Thymus (tissue), 14 donors: ENCODE measurements at places on chromosomes 2 and 18. TPM values are rescaled to one million over a fixed set of nuclear protein-coding genes. Genes with fewer than 3 reads are reported as not detected.

GRCh38 chr2:68730828-68731227, 3.8 kb upstream of the ARHGAP25 start:
- no peak for DNase-seq
- no peak overlapping the region for H3K4me3 ChIP-seq
- H3K36me3 ChIP-seq: no peaks in the 10 kb centered on the region
- H3K27ac ChIP-seq: no peak overlapping the region
- H3K4me1 ChIP-seq: peaks cover 42% of the 10 kb centered on the region
- H3K27me3 ChIP-seq: no peaks in the 10 kb centered on the region

DNA sequence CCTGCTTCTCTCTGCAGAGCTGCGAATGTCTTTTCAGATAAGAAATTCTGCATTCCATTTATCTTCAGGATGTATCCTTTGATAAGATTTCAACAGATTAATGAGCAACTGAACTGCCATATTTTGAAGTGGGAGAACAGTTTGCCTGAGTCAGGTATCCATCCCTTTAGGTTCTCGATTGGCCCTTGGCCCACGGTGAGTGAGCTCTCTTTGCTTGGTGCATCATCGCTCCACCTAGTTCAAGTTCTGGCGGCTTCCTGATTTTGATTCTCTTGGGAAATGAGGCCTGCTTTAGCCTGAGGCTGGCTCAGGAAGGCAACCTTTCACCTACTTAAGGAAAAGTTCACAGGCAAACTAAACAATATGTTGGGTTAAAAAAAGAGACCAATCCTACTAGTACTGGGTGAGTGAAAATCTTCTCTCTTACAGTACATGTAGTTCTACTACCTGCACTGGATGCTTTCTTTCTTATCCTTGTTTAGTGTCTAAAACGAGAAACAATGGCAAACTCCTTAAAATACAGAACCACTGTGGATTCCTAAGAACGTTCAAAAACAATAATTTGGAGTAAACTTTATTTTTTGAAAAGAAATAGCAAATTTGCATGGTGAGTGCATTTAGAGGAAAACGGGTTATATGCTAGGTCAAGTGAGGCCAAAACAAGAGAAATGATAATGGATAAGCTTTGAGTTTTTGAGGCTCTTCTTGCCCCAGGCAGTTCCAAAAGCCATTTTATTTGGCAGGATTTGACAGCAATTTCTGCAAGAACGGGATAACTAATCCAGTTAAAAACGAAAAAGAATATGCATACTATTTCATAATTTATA, 837 bp upstream of the ACSL3 start:
- H3K36me3 ChIP-seq: no peaks in the 10 kb centered on the region
- peaks cover 11% of the 10 kb centered on the region for H3K4me1 ChIP-seq
- H3K4me3 ChIP-seq: peak overlapping the region; percentile 91
- no peaks in the 10 kb centered on the region for H3K27me3 ChIP-seq
- no peak overlapping the region for H3K27ac ChIP-seq

DNA sequence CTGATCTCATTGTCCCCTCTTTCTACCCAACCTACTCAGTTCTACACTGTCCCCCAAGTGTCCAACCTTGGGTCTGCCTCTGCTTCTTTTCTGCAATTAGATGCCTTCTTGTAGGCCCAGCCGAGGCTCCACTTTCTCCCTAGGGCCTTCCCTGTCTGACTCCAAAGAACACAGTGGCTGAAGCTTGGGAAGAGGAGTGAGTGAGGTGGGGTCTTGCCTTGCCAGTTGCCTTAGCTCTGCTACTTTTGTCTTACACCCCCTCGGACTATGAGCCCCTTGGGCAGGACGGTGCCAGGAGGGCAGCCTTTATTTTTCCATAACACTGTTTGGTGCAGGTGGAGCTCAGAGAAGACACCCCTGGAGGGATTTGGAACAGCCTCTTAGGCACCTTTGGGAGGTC, 345.1 kb downstream of the CYP26B1 start:
- H3K27me3 ChIP-seq: no peaks in the 10 kb centered on the region
- no peak for DNase-seq
- no peaks in the 10 kb centered on the region for H3K36me3 ChIP-seq

DNA sequence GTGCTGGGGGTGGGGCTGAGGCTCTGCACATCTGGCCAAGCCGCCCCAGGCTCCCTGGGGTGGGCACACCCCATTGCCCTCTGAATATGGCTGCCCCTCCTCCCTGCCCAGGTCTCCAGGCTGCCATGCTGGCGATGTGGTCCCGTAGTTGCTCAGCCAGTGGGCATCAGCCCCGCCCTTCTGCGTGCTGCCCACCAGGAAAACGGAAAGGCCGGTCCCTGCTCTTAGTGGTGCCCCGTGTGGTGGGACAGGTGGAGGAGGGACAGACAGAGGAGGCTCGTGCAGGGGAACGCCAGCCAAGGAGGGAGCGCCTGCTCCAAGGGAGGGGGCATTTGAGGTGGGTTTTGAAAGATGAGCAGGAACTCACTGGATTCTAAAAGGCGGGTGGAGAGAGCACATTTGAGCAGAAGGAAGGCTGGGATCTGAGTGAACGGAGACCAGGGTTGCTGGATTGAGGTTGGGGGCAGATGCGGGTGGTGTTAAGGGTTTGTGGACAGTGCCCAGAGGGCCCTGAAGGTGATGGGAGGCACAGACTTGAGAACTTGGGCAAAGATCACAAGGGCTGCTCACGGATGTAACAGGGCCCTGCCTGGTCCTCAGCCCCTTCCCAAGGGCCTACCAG, 6.7 kb upstream of the B3GNT7 start:
- peaks cover 2% of the 10 kb centered on the region for H3K27me3 ChIP-seq
- H3K27ac ChIP-seq: no peak overlapping the region
- no peaks in the 10 kb centered on the region for H3K4me1 ChIP-seq
- no peaks in the 10 kb centered on the region for H3K36me3 ChIP-seq

Gene ZC3H15
- 72.7 TPM for total RNA-seq

- H3K36me3 ChIP-seq: peaks cover 19% of the 10 kb centered on the region
- H3K4me1 ChIP-seq: peaks cover 28% of the 10 kb centered on the region
- DNase-seq: no peak
These were observed 14.7 kb downstream of the CD28 start for GRCh38 chr2:203720915-203721672.

DNA sequence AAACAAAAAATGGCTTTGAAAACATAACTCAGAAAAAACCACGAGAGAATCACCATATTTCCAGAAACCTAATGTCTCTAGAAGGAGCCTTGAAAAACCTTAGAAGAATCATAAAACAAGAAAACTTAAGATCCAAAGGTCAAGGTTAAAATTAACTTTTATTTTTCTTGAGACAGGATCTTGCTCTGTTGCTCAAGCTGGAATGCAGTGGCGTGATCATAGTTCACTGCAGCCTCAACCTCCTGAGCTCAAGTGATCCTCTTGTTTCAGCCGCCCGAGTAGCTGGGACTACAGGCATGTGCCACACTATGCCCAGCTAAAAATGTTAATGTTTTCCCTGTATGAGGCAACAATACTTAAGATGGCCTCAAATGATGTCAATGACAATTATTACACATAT, 254.2 kb upstream of the SESTD1 start:
- no peaks in the 10 kb centered on the region for H3K36me3 ChIP-seq
- H3K27me3 ChIP-seq: no peaks in the 10 kb centered on the region
- H3K4me1 ChIP-seq: no peaks in the 10 kb centered on the region
- no peak overlapping the region for H3K4me3 ChIP-seq

DNA sequence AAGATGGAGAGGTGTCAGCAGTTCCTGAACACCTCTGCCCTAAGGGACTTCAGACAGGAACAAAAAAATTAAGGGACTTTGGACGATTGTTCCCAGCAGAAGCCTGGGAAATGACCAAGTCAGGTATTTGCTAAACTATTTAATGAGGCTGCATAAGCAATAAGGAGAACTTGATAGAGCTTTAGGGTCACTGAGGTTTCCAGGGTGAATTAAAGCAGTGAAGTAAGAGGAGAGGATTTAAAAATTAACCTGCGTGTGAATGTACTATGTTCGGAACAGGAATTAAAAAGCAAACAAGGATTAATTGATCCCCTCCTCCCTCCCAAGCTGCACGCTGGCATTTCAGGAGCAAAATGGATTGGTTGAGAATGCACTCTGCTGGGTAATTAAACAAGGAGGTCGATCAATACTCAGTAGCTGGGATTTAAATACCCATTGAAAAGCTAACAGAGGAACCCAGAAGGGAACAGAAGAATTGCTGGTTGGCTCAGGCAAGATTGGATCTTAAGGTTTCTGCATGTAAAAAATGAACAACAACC, 157.2 kb downstream of the RNF152 start:
- no peaks in the 10 kb centered on the region for H3K36me3 ChIP-seq
- no peak overlapping the region for H3K4me3 ChIP-seq
- no peak overlapping the region for H3K27ac ChIP-seq
- no peak for DNase-seq
- H3K27me3 ChIP-seq: no peaks in the 10 kb centered on the region

DNA sequence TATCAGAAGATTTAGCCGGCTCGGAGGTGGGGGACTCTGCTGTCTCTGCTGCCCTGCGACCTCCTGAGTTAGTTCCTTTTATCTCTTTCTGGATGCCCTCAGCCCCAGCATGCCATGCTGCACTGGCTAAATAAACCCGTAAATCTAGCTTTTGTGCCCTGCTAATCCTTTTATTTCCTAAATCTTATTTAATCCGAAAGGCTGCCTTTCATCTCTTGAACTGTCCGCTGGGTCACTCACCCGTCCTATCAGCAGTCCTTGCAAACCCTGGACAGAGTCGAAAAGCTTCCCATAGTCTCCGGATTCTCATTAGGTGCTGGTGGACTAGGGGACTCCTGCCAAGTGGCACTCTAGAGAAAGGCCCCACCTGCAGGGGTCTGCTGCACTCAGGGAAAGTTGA, 122.0 kb upstream of the APCDD1 start:
- no peak overlapping the region for H3K27ac ChIP-seq
- no peak for DNase-seq
- H3K27me3 ChIP-seq: no peaks in the 10 kb centered on the region
- H3K36me3 ChIP-seq: no peaks in the 10 kb centered on the region

DNA sequence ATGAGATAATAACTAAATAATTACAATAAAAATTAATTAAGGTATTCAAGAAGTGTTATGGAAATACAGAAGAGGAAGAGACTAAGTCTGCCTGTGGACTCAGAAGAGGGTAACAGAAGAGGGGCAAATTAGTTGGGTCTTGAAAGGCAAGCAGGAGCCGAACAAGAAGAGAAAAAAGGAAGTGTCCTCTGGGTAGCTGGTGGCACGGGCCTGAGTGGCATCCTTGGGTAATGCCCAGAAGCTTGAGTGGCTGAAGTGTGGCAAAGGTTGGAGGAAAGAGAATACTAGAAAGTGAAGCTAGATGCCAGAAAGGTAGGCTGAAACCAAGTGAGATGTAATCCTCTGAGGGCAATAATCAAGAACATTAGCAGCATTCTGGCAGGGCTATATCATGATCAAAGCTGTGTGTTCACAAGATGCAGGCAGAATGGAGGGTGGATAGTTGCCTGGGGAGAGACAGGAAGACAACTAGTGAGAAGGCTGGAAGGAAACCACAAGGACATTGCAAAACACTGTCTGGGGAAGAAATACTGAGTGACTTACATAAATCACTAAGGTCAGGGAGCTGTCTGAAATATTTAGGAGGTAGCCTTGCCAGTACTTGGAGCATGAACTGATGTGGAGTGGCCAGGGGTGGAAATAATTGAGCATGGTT, 16.2 kb downstream of the DOCK10 start:
- H3K4me3 ChIP-seq: no peak overlapping the region
- no peaks in the 10 kb centered on the region for H3K27me3 ChIP-seq
- peaks cover 6% of the 10 kb centered on the region for H3K4me1 ChIP-seq
- peak; percentile 51 for DNase-seq
- no peaks in the 10 kb centered on the region for H3K36me3 ChIP-seq

- no peaks in the 10 kb centered on the region for H3K4me1 ChIP-seq
- H3K4me3 ChIP-seq: no peak overlapping the region
- no peak for DNase-seq
These were observed 587.9 kb downstream of the NRXN1 start for GRCh38 chr2:50443868-50444630.

DNA sequence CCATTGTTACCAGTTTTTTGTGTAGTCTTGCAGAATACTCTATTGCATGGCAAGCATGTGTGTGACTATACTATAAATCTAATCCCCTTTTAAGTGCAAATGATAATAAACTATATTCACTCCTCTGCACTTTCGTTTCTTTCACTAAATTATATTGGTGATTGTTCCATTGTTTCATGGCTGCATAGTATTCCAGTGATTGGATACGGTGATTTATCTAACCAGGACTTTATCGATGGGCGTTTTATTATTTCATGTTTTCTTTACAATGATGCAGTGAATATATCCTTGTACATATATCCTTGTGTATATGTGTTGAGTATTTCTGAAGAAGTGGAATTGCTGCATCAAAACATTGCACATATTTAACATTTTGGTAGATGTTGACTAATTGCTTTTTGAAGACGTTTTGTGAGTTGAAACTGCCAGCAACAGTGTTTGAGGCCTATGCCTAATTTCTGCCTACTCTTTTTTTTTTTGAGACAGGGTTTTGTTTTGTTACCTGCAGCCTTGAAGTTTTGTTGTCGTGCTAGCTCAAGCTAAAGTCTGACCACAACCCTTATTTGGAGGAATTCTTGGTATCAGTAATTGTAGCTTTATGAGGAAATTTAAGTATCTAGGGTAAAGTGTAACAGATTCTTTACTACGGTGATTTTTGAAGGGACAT, 2.7 kb downstream of the MIB1 start:
- H3K27ac ChIP-seq: no peak overlapping the region
- no peak for DNase-seq
- no peak overlapping the region for H3K4me3 ChIP-seq
- H3K27me3 ChIP-seq: peaks cover 5% of the 10 kb centered on the region

GRCh38 chr2:113124181-113124961, 3.0 kb upstream of the IL1RN start:
- H3K4me1 ChIP-seq: no peaks in the 10 kb centered on the region
- DNase-seq: no peak
- H3K36me3 ChIP-seq: no peaks in the 10 kb centered on the region

Gene SKOR2
- total RNA-seq: not detected

Gene MROH2A
- 0.71 TPM for total RNA-seq

Gene TANC1
- 3.5 TPM for total RNA-seq

- H3K27me3 ChIP-seq: no peaks in the 10 kb centered on the region
- no peak for DNase-seq
- H3K27ac ChIP-seq: no peak overlapping the region
- no peaks in the 10 kb centered on the region for H3K4me1 ChIP-seq
- H3K4me3 ChIP-seq: no peak overlapping the region
- H3K36me3 ChIP-seq: peaks cover 48% of the 10 kb centered on the region
These were observed 20.4 kb upstream of the BCL2 start for GRCh38 chr18:63339920-63340484.

DNA sequence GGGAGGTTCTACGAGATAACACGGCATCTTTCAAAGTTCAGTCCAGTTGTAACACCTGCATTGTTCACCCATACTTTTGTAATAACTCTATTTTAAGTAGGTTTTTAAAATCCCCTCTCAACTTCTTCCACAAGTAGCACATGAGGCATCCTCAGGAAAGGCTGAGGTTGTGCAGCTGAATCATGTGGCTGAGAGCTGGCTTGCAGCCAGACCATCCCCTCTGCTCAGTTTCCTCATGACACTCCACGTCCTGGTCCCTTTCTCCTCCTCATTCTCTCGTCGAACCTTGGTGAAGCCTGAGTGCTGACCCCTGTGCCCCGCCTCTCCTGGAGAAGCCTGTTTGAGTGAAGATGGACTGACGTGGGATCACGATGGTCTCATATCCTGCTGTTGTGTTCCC, 42.5 kb downstream of the POU3F3 start:
- no peak overlapping the region for H3K4me3 ChIP-seq
- no peak for DNase-seq
- no peak overlapping the region for H3K27ac ChIP-seq
- peaks cover 3% of the 10 kb centered on the region for H3K27me3 ChIP-seq
- H3K36me3 ChIP-seq: no peaks in the 10 kb centered on the region

- H3K27me3 ChIP-seq: no peaks in the 10 kb centered on the region
- peaks cover 3% of the 10 kb centered on the region for H3K4me1 ChIP-seq
- no peaks in the 10 kb centered on the region for H3K36me3 ChIP-seq
- H3K4me3 ChIP-seq: no peak overlapping the region
- no peak overlapping the region for H3K27ac ChIP-seq
- DNase-seq: no peak
These were observed 75.5 kb downstream of the DTNB start for GRCh38 chr2:25597881-25598280.

Gene GPR155
- 3.0 TPM for total RNA-seq
